ENCODE measurements at places on chromosomes 5 and 9. TPM values are rescaled to one million over a fixed set of nuclear protein-coding genes. Genes with fewer than 3 reads are reported as not detected.

LRRC19 gene
- total RNA-seq, result not detected

IFNA21 gene
- total RNA-seq, result not detected

MAP1B gene
- total RNA-seq, result 0.78 TPM

ELAVL2 gene
- not detected for total RNA-seq

GARNL3 gene
- 3.5 TPM for total RNA-seq

HRCT1 gene
- total RNA-seq, result not detected

PDCD1LG2 gene
- 0.73 TPM for total RNA-seq

RABEPK gene
- total RNA-seq, result 20.7 TPM

DNA sequence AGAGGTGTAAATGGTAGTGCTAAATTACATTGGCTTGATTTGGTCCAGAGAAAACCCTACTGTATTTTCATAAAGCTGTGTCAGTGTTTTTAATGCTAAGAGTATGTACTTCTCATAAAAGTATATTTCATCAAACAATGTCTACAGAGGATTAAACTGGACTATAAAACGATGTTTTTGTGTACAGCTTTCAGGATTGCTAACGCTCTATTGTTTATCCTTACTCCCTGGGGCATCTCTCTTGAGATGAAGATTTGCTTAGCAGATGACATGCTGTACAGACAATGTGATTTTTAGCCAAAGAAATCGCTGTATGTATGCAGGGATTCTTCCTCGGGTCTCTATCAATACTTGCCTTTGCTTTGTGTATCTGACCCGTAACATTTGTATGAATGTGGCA is 216.0 kb downstream of the FBXL7 start:
- no peak for DNase-seq

GRCh38 chr5:28313953-28314352 is 1275.6 kb upstream of the CDH9 start:
- no peak for DNase-seq

DNA sequence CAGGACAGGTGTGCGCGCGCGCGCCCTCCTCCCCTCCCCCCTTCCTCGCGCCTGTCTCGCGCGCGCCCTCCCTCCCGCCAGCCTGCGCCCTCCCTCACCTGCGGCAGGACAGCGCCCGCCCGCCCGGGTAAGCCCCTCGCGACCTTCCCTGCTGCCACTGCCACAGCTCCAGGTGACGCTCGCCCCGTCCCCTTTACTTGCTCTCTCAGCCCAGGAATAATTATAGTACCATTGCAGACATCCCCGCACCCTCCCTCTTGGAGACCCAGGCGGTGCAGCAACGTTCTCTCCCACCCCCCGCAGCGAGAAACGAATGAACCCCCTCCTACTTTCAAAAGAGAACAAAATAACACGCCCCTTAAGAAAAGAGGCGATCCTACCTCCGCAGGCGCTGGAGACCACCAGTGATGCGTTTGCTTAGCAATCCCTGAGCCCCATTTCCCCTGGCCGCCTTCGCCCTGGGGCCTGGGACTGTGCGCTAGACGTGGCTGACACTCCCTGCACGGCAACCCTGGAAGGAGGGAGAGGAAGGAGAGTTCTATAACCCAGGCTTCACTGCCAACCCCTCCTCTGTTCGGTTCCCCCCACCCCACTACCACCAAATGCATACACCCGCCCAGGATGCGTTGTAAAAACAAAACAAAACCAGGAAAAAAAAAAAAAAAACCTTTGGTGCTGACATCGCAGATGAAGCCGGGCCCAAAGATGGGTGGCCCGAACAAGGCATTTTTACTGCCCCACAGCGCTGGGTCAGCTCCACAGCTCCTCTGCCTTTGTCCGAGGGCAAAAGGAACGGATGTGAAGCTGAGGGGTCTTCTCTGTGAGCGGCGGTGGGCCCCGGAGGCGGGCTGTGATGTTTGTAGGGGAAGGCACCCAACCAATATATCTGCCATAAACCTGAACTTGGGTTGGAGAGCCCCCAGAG is 5.6 kb upstream of the PURA start:
- peak; percentile 43 for DNase-seq

- DNase-seq, result peak; percentile 79
Measured at GRCh38 chr5:100904259-100904861, 1.3 kb upstream of the ST8SIA4 start.

GRCh38 chr9:17017931-17018491 is 116.8 kb upstream of the CNTLN start:
- no peak for DNase-seq

GRCh38 chr9:89975630-89976029 is 370.8 kb downstream of the GADD45G start:
- no peak for DNase-seq

DNA sequence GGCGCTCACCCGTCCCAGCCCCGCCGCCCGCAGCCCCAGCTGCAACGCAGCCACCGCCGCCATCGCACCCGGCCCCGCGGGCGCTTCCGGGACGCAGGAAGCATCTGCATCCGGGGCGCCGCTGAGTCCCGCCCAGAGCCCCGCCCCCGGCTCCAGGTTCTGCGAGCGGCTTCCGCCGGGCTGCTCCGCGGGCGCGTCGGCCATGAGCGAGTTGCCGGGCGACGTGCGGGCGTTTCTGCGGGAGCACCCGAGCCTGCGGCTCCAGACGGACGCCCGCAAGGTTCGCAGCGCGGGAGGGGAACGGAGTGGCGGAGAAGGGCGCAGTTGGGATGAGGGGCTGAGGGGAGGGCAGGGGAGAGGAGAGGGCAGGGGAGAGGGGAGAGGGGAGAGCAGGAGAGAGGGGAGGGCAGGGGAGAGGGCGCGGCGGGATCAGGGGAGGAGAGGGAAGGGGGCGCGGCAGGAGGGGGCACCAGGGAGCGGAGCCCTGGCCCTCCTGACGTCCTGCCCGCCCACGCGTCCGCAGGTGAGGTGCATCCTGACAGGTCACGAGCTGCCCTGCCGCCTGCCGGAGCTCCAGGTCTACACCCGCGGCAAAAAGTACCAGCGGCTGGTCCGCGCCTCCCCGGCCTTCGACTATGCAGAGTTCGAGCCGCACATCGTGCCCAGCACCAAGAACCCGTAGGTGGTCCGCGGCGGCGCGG is at the start of the genes SURF1 and SURF2:
TSS of gene SURF1 (minus strand) at position 97 of the 701 bp plus-strand sequence. CDS start at position 63, 34 bp downstream.
TSS of gene SURF2 (plus strand) at position 160 of the 701 bp plus-strand sequence. CDS start at position 203, 43 bp downstream.
- peak; percentile 93 for DNase-seq

DNA sequence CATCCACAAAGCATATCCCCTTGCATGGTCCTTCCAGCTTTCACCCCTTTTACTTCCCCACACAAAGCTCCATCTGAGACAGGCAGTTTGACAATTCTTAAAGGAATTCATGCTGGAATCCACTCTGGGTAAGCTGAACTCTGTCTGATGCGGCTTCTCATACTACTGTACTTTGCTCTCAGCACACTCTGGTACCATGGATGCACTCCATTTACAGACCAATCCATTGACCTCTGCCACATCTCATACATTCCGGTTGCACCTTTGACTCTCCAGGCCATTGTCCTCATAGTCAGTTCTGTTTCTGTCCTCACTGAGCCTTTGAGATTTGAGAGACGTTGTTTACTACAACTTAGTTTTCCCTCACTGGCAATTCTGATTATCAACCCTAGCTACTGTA is 12.2 kb downstream of the SPATA9 start:
- DNase-seq, result no peak

DNA sequence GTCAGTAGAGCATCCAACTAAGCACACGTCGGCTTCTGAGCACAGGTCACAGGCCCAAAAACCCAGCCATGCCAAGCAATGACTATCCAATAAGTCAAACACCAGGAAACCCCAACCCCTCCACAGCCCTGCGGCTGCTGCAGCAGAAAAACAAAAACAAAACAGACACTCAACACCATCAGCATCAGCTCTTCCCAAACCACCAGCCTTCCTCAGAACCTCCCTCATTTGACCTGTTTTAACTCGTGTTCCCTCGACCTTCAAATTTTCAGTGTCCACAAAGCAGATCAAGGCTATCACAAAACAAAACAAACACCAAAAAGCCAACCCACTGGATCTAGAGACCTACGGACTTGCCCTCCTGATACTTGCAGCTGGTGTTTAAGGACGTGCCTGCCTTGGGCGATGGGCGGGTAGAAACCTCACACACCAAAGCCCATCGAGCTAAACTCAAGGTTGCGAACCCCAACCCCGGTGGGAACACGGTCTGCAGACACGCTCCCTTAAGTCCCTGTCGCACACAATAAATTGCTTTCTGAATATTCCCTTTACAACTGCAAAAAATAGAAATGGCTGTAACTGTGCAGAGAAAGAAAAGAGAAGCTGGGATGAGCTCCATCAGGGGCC is 247.1 kb upstream of the ANKRD55 start:
- DNase-seq, result peak; percentile 58

DNA sequence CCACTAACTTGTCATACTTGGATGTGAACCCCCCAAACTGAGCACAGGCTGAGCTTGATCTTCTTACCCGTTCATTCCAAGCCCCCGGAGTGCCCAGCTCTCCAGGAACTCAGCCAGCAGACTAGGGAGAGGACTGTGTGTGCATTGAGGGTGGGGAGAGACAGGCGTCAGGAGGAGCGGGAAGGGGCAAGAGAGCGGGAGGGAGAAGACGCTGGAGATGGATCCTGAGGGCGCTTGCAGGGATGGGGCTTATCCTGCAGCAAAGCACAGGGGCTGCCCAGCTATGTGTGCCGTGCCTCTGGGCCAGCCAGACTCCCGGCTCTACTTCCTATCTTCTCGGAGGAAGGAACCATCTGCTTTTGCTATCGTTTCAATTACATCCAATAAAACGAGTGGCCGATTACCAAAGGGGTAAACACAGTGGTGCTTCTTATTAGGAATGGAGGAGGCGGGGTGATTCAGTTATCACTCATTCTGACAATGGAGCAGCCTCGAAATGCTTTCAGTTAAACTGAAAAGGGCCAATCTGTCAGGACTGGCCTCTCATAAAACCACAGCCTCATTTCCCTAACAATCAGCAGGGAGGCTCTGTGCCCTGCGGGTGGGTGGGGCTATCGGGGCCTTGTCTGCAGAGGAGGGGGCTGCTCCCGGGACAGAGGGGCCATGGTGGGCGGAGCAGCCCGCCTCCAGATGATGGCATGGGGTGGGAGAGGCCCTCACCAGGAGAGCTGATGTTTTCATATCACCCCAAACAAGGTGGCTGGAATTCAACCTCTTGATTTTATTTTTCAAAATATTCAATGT is 168.2 kb downstream of the DAB2IP start:
- DNase-seq, result no peak

GRCh38 chr5:35618304-35618636 is 607 bp downstream of the SPEF2 start:
- no peak for DNase-seq

- no peak for DNase-seq
Measured at GRCh38 chr5:27682600-27682999, 644.2 kb upstream of the CDH9 start.

DNA sequence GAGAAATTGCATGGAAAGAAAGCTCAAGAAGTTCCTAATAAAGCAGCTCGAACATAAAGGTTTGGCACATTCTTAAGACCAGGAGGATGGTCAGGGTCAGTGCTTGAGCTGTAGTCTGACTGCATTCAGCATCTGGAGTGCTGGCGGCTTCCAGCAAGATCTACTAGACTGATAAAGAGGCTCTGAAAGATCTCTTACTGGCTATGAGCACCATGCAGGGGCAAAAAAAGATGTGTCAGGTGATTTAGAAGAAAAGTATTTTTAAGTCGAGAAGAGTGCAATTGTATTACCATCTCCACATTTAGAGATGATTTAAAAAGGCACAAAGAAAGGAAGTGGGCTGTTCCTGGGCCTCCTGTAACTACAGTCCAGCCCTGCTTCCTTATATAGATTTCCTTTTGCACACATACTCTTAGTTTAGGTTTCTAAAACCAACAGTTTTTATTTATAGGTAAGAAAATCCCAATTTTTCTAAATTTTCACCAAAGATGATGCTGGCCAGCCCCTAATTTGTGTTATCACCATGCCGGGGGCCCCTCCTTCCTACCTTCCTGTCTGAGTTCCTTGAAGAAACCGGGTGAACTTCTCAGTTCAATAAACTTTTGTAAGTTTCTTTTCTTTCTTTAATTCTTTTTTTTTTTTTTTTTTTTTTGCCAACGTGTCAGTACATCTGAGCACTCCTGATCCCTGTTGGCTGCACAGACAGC is 65.9 kb upstream of the PLPP1 start:
- peak; percentile 13 for DNase-seq

DNA sequence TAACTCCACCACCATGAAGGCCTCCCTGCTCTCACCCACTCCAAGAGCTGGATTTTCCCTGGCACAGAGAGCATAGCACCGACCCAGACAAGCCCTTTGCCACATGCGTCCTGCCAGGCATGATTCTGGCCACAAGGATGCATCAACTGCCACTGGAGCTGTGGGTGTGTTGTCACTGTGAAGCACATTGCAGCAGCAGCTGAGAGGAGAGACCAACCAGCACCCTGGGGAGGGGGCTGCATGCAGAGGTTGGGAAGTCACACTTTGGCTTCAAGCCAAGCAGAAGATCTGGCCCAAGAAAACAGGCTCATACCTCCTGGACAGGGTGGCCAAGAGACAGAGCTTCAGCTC is 22.6 kb upstream of the PTGES start:
- DNase-seq, result no peak

DNA sequence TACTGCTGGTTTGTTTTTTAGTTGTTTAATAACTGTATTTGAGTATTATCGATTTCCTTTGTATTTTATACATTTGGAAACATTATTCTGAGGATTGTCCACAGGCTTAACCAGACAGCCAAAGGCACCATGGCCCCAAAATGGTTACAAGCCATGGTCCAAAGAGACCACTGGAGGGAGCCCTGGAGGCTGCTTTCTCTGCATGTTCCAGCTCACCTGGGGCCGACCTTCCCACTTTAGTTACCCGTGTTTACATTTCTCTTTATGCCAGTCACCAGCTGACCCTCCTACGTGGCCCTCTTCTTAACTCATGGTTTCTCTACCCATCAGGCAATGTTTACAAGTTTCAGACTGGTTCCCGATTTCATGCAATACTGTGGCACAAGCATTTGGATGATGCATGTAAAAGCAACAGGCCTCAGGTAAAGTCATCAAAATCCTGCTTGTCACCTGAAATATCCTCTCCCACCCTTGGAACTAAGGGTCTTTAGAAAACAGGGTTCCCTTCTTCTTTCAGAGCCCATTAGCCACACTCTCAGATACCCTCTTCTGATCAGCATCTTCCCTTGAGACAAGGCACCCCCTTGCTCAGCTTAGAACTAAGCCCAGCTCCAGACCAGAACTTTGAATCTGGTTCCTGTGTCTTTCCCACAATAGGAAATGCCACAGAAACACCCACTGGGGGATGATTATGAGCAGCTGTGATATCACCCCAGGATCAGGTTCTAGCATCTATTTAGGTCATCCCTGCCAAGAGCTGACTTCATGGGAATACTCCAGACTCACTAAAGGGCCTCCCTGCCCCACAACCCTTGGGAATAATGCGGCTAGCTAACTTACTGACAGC is 49.9 kb upstream of the GARNL3 start:
- peak; percentile 74 for DNase-seq

- no peak for DNase-seq
Measured at GRCh38 chr9:73474002-73474600, 322.4 kb downstream of the ANXA1 start.

DNA sequence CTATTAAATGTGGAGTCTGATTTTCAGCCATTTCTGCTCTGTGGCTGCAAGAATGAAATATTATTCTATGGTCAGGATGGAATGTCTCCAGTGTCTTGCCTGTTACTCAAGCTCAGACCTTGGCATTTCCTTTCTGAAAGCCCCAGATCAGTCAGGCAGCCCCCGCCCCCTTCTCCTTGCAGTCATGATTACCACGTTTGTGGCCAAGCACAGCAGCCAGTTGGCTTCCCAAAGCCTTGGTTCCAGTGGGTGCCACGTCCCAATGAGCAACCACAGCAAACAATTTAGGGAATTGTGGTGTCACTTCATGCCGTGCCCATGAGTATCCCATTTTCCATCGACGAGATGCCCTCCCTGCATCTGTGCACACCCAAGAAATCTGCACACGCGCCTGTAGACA is 9.7 kb upstream of the OBP2A start:
- no peak for DNase-seq

- no peak for DNase-seq
Measured at GRCh38 chr5:174195517-174195916, 150.0 kb downstream of the NSG2 start.
